Activated CD4-positive, alpha-beta T cell treated with anti-CD3 and anti-CD28 coated beads for 1 hour (primary cell): ENCODE measurements at places on chromosomes 5 and 9.

GRCh38 chr5:170171811-170172210 is 61.0 kb upstream of the C5orf58 start:
- no peak for DNase-seq

GRCh38 chr9:127549751-127550150 is 62.3 kb upstream of the STXBP1 start:
- no peak for DNase-seq

GRCh38 chr5:1059884-1060263 is 51.3 kb downstream of the NKD2 start:
- no peak for DNase-seq

DNA sequence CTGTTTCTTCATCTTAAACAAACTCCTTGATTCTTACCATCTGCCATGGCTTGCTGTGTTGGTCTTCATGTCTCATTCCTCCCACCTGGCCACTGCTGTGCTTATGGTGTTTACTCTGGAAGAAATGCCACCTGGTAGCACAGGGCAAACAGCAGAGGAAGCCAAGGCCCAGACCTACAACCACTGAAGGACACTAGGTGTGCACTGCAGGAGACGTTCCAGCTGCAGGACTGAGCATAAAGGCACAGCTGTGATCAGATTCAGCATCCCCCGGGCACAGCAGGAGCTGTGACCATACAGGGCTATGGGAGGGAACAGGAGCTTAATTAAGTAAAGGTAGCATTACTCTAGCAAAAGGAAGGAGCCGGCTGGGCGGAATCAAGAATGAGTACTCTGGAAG is 12.6 kb upstream of the GNAQ start:
- DNase-seq = no peak

- DNase-seq = no peak
These were observed 46.1 kb upstream of the ZBED3 start for GRCh38 chr5:77133061-77133758.

GRCh38 chr9:14323083-14323971 is 9.4 kb upstream of the NFIB start:
- DNase-seq = no peak

- no peak for DNase-seq
These were observed 86.6 kb upstream of the SLC24A2 start for GRCh38 chr9:19875291-19875920.

DNA sequence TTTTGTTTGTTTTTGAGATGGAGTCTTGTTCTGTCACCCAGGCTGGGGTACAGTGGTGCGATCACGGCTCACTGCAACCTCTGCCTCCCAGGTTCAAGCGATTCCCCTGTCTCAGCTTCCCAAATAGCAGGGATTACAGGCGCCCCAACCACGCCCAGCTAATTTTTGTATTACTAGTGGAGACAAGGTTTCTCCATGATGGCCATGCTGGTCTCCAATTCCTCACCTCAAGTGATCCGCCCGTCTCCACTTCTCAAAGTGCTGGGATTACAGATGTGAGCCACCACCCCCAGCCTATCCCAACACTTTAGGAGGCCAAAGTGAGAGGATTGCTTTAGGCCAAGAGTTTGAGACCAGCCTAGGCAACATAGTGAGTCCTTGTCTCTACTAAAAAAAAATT is 19.3 kb downstream of the SPZ1 start:
- no peak for DNase-seq

DNA sequence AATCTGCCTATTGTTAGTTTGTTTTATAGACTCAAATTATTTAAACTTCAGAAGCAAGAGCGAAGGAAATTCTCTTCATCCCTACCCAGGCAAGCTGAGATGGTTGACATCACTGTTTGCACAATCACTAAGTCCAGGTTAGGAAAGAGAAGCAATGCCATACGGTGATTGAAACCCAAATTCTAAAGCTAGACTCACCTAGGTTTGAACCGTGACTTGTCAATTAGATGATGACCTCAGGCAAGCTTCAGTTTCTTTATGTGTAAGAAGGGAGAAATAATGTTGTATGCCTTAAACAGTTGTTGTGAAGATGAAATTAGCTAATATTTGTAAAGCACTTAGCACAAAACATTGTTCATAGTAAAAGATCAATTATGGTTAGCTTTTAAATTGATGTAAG is 96.5 kb upstream of the ANKRD55 start:
- no peak for DNase-seq

DNA sequence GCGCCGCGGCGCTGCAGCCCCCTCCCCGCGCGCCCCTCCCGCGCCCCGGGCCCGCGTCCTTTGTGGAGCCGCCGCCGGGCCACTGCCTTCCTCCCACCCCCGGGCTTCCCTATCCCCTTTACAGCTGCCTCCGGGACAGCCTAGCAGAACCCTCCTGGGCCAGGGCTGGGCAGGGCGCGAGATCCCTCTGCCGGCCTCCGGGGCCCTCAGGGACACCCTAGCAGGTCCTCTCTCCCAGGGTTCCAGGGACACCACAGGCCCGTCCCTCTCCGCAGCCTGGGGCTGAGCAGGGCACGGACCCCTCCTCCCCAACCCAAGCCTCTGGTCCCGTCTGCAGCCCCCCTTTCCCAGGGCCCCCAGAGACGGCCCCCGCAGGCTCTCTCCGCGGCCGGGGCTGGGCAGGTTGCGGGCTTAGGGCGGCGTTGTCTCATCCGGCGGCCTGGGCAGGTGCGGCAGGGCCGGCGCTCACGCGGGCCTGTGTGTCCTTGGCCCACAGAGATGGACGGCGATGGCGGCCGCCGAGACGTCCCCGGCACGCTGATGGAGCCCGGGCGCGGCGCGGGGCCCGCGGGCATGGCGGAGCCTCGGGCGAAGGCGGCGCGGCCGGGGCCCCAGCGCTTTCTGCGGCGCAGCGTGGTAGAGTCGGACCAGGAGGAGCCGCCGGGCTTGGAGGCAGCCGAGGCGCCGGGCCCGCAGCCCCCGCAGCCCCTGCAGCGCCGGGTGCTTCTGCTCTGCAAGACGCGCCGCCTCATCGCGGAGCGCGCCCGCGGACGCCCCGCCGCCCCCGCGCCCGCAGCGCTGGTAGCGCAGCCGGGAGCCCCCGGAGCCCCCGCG is 710 bp downstream of the WNK2 start:
- DNase-seq = no peak

DNA sequence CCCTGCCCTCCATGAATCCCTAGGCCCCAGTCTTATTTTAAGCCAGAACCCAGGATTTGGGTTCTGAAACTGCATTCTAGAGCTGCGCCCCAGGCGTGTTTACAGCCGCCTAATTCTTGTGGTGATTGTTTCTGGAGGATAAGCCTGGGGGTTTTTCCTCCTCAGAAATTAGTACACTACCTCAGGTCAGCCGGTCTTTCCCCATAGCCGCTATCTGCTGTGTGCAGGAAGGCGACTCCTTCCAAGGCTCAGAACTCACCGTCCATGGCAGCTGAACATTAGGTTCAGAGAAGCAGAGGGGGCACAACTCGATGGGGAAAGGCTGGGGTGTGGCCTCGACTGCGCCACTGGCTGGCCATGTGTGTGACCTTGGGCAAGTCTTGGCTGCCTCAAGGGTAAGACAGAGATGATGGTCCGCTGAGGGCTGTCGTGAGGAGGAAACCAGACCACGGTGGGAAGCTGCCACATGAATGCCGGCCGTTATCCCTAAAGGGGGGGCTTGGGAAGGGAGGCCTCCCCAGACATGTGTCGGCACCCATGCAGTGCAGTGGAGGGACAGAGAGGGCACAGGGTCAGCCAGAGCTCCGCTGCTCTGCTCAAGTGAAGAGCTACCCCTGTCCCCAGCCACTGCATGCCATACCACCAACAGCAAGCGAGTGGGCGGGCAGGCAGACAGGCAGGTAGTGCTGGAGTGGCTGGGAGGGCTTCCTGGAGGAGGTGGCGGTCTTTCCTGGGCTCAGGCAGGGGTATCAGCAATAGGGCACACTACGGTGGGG is 28.9 kb downstream of the SHB start:
- no peak for DNase-seq

DNA sequence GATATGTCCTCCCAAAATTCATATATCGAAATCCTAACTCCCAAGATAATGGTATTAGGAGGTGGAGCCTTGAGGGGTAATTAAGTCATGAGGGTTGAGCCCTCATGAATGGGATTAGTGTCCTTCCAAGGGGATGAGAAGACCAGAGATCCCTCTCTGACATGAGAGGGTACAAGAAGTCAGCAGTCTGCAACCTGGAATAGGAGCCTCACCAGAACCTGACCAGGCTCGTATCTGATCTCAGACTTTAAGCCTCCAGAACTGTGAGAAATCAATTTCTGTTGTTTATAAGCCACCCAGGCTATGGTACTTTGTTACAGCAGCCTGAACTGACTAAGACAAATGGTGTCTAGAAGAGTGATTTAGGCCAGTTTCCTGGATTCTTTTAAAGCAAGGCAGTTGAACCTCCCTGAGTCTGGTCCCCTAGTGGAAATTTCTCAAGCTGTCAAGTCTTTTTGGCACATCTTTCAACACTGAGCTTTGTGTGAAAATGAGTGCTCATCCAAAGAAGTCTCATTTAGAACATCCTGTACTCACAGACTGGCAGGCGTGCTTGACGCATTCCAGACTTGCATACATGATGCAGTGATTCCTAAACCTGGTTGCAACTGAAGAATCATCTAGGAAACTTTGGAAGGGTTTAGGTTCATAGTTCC is 254.8 kb upstream of the PPP1R2B start:
- DNase-seq = no peak

GRCh38 chr9:126471084-126471624 is 142.6 kb upstream of the LMX1B start:
- peak; percentile 48 for DNase-seq

DNA sequence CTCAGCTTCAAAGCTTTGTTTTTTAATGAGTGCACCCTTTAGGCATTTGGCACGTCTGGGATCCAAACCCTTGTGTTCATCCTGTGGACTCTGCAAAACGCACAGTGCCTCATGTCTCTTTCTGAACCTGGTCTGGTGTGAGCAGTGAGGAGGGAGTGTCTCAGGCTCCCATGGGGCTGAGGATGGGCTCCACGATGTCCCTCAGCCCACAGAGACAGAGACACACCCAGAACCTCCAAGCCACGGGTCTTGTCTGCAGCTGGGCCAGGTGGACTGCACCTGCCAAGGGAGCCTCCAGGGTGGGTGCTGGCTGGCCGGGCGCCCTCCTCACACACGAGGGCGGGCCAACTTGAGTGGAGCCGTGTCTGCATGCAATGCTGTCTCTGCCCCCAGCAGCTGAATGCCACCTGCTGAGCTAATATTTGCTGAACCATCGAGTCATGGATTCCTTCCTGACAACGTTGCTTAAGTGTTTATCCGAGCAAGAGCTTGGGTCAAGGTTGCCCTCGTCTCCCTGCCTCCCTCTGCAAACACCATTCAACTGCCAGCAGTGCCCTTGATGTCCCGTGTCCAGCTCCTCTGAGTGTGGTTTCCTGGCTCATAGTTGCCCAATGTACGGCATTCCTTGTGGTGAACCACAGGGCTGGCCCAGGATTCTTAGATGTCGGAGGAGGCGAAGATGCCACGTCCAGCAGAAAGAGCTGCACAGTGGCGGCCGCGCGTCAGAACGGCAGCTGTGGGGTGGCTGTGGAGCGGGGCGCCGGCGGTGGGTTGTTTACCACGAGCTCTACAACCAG is 31.4 kb upstream of the LPCAT1 start:
- no peak for DNase-seq

DNA sequence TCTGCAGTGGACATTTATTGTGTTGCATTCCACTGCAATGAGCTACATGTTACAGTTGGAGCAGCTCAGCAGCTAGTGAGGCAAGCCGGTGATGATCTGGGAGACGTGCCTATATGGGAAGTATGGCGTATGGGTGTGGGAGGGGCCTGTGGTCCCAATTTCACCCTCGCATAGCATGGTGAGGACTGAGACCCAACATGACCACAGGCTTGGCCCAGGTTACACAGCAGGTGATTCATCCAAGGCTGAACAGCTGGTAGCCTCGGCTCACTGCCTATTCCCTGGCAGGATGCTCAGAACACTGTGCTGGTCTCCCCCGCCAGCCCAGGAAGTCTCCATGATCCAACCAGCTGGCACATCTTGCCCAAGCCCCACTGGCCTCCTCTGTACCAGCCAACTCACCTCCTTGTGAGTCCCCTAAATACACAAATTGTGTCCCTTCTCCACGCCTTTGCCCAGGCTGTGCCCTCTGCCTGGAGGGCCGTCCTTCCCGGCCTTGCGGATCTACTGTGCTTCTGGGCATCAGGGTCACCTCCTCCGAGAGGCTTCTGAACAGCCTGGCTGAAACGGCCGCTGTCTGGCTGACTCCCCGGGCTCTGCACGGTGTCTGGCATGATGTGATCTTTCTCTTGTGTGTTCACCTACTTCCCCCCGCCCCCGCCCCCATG is 81.4 kb downstream of the NSUN2 start:
- DNase-seq = no peak

DNA sequence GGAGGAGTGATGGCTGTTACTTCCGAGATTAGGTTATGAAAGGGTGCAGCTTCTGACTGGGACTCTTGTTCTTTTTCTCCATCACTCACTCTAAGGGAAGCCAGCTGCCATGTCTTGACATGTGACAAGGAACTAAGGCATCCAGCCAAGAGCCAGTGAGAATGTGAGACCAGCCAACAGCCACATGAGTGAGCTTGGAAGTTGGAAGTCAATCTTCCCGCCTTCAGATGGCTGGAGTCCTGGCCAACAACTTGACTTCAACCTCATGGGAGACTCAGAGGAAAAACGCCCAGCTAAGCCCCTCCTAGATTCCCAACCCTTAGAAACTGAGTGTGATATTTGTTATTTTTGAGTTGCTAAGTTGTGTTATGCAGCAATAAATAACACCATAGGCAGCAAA is 201.1 kb downstream of the SNX18 start:
- no peak for DNase-seq

DNA sequence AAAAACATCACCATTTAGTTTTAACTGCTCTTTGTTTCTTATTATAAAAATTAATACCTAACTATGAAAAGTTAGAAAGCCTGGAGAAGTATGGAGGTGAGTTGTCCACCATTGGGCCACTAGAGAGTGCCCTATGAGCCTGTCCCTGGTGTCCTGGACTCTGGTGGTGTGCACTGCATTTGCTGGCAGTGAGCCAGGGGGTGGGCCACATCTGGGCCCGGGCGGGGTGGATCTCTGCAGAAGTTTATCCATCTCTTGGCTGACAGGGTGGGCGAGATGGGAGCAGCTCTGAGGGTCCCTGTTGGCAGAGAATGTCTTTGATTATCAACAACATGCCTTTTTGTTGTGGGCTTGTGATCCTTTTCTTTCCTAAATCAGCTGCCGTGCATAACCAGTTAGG is 8.2 kb downstream of the TENT4A start:
- no peak for DNase-seq

DNA sequence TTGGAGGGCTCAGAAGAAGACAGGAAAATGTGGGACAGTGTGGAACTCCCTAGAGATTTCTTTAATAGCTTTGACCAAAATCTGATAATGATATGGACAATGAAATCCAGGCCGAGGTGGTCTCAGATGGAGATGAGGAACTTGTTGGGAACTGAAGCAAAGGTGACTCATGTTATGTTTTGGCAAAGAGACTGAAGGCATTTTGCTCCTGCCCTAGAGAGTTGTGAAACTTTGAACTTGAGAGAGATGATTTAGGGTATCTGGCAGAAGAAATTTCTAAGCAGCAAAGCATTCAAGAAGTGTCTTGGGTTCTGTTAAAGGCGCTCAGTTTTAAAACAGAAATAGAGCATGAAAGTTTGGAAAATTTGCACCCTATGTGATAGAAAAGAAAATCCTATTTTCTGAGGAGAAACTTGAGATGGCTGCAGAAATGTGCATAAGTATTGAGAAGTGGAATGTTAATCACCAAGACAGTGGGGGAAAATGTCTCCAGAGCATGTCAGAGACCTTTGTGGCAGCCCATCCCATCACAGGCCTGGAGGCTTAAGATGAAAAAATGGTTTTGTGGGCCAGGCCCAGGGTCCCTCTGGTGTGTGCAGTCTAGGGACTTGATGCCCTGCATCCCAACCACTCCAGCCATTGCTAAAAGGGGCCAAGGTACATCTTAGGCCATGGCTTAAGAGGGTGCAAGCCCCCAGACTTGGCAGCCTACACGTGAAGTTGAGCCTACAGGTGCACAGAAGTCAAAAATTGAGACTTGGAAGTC is 463.7 kb upstream of the TLE4 start:
- no peak for DNase-seq
